ENCODE measurements at places on chromosomes 1 and 21.

DNA sequence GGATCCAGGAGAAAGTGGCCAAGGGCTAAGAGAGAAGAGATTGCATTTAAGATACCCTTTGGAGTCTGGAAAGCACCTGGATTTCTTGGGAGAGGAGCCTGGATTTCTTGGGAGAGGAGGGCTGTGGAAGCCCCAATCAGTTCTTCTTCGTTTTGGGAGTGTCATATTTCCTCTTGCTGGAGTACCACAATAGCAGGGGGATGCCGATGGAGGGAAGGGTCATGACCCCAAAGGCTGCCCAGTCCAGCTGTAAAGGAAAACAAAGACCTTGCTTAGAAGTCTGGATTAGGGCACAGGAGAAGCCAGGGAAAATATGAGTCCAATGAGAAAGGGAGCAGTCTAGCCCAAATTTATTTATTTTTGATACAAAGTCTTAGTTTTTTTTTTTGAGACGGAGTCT is 11.3 kb downstream of the SSR2 start:
- DNase-seq = no peak

- DNase-seq = no peak
These were observed 18.9 kb downstream of the SPATA46 start for GRCh38 chr1:162357681-162358266.

DNA sequence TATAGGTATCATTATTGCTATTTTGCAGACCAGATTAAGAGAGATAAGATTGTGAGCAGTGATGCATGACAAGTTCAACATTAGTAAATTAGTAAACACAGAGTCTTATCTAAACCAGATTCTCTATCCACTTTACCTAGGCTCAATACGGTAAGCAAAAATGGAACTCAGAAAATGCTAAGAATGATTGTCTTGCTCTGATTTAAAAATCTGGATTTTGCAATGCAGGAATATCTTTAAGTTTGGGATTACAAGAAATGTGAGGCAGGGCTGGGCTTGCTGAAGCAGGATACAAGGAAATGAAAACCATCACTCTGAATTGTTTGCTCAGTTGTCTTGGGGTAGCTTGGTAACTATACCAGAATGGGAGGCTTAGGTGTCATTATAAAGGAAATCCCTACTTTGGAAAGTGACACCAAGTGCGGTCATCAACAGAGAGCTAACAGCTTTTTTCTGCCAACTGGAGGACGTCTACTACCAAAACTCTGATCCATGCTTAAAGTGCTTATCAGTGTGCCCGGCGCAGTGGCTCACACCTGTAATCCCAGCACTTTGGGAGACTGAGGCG is 332.7 kb upstream of the RUNX1 start:
- peak; percentile 61 for DNase-seq

- DNase-seq = no peak
These were observed 2.2 kb upstream of the FHAD1 start for GRCh38 chr1:15244813-15245212.

DNA sequence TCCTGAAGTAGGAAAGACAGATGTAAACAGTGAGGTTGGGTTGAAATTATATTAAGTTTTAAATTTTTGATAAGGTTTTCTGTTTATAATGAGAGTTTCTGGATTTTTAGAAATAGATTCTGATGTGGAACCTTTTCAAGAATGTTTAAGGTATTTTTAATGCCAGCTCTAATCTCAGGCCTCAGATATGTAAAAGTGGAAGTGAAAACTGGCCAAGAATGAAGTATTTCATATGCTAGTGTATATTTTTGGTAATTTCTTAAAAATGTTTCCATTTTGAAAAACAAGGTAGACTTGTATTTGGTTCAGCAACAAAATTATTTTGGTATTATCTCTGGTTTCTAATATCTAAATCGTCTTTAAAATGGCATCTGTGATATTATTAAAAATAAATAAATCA is 14.4 kb downstream of the IFNAR1 start:
- no peak for DNase-seq

DNA sequence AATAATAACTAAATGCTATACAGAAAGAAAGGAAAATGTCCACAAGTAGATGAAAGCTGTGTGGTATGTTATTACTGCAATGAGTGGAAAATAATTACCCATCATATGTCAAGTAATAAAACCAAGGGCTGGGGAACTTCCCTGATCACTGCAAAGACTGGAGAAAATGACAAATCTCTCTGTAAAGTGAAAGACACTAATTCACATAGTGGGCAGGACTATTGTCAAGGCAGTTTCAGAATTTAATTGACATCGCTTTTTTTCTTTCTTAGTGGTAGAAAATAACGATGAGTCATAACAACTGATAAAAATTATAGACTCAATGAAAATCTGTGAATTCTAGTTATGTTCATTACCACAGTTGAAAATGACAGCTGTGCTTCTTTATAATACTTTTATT is 153.7 kb upstream of the ST6GALNAC5 start:
- no peak for DNase-seq

- DNase-seq = peak; percentile 71
These were observed 31.2 kb upstream of the TSPEAR start for GRCh38 chr21:44742418-44743153.

DNA sequence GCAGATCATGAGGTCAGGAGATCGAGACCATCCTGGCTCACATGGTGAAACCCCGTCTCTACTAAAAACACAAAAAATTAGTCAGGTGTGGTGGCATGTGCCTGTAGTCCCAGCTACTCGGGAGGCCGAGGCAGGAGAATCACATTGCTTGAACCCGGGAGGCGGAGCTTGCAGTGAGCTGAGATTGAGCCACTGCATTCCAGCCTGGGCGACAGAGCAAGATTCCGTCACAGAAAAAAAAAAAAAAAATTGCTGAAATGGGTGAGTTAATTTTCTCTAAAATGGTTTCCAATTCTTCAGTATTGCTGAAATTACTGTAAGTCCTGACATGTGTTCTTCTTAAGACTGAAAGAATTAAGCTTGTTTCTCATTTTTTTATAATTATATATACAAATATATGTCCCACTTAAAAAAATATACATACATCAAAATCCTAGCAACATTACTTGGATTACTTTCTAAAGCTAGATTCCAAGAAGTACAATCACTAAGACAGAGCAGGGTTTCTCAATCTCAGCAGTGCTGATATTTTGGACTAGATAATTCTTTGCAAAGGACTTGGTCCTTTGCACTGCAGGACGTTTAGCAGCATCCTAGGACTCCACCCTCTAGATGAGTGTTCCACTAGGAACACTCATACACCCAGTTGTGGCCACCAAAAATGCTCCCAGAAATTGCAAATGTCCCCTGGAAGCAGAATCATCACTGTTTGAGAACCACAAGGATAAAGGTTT is 24.8 kb downstream of the ZNHIT6 start:
- no peak for DNase-seq

GRCh38 chr1:57789936-57790335 is 366.1 kb upstream of the DAB1 start:
- no peak for DNase-seq

DNA sequence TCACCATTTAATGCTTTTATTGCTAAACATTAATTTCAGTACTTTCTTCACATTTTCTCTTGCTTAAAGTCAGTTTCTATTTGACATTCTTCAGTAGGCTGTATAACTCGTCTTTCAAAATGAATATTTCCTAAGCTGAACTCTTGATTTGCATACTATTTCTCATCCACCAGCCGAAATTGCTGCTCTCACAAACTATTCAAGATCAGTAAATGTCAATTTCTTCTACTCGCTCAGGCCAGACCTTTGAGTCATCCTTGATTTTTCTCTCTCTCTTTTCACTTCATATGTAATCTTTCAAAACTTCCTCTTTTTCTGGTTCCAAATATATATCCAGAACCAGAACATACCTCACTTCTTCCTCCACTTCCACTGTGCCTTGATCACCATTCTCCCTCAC is 990.0 kb downstream of the KCNT2 start:
- no peak for DNase-seq

DNA sequence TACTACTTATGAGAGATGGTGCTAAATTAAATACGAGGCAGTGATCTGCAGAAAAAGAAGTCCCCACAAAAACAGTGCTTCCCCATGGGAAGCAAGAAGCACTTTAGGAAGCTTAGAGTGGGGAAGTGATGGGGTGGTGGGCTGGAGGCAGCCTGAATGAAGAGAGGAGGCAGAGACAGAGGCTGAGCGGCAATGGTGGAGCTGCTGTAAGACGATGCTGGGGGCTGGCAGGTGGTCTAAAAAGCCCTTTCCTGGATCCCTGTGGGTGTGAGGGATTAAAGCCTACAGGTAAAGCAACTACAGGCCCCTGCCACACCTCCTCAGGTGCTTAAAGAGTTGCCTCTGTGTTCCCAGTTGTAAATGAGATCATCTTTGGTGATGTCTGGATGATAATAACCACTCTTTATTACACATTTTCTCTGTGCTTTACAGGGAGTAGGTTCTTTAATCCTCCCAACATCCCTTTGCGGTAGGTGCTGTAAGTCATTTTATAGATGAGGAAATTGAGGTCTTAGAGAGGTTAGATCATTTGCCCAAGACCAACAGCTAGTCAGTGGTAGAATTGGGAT is 39.2 kb downstream of the CNN3 start:
- no peak for DNase-seq

- DNase-seq = no peak
These were observed 363.1 kb downstream of the PLPP3 start for GRCh38 chr1:56216218-56216617.

DNA sequence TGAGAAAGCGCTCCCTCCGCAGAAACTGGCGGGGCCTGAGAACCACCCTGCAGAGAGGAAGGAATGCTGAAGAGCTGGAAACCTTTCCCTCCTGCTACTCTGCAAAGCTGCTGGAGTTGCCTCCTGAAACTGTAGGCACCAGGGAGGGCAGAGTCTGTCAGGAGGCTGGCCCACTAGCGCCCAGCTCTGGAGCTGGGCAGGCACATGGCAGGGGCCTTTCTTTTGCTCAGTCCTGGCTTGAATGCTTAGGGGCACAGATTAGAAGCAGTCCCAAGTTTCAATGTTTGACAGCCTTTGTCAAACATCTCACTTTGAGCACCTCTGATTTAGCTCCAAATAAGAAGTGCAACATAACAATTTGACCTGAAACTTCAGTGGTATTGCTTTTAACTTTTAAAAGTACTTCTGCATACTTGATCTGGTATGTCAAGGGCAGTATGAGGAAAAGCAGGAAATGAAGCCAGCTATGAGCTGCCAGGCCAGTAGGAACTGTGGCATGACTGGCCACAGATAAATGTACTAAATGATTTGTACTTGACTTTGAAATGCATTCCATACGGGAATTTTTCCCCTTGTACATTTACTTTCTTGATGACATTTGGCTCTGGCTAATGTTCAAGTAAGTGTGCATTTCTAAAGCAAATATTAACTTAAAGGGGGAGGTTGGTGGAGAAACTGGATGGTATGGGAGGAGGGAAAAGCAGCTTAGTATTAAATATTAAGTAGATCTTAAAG is 7.2 kb downstream of the C1orf116 start:
- no peak for DNase-seq

GRCh38 chr1:151553659-151554058 is 13.6 kb downstream of the TUFT1 start:
- no peak for DNase-seq

GRCh38 chr1:201508809-201509208 is 1.9 kb upstream of the CSRP1 start:
- no peak for DNase-seq

- DNase-seq = peak; percentile 5
These were observed 173.0 kb downstream of the ADGRL4 start for GRCh38 chr1:78833491-78833890.

GRCh38 chr1:25912076-25912831 is 6.0 kb upstream of the STMN1 start:
- no peak for DNase-seq

- DNase-seq = no peak
These were observed 11.9 kb downstream of the RPS6KA1 start for GRCh38 chr1:26541431-26541815.

DNA sequence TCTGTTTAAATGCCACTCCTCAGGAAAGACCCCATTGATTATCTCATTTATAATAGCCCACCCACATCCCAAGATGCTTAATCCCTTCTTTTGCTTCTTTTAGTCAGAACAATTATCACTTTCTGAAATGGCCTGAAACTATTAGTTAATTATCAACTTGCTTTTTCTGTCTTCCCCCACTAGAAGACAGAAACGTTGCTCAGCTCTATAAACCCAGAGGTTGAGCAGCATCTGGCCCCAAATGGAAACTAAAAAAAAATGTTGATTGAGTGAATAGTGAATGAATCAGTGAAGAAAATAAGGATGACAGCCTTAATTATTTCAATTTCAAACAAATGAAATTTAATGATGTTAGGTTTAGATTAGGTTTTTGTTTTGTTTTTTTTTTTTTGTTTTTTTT is 38.2 kb upstream of the PIGC start:
- DNase-seq = no peak

- DNase-seq = no peak
These were observed 33.0 kb downstream of the EPHA2 start for GRCh38 chr1:16122916-16123315.

DNA sequence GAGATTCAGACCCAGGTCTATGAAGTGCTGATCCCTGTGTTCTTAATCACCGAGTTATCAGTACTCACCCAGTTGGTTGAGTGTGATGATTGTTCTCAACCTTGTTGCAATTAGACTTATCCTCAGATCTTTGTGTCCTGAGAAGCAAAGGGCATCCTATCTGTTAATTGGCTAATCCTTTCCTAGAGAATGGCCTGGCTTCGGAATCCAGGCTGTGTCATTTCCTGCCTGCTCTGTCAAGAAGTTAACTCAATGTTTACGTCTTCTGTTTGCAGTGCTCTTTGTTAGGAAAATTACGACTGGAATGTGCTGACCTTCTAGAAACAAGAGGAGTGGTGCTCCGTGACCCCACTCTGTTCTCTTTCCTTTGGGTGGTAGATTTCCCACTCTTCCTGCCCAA is 14.7 kb downstream of the GAS5 start:
- DNase-seq = no peak

- DNase-seq = no peak
These were observed 20.9 kb upstream of the SLC1A7 start for GRCh38 chr1:53163291-53163768.

DNA sequence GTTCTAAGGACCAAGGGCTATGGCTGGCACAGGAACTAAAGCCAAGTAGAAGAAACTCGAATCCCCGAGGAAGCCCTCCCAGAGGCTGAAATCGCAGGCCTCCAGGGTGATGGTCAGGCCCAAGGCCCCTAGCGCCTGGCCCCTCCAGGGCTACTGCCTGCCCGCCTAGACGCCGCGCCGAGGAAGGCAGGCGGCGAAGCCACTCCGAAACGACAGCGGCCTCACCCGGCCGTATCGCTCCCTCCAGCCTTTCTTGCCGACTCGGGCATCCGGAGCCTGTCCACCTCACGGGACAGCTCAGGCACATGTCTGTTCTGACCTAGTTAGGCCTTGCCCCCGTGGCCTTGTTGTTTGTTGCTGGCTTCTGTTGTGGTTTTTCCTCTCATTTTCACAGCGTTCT is 9.7 kb upstream of the LHX8 start:
- no peak for DNase-seq

DNA sequence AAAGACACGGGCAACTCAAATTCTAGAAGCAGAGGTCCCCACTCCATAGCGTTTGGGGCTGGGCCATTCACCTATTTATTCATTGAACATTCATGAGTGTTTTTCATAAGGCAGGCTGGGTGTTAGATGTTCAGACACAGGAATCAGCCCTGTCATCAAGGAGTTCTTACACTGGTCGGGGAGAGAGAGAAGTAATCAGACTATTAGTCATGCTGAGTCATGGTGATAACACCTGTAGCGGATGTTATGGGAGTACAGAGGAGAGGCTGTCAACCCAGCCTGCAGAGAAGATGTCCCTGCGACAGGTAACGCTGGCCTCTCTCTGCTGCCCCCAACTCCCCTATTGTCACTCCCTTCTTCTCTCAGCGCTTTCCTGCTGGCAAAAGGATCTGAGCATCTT is 17.2 kb downstream of the LY9 start:
- DNase-seq = no peak

Measured in DMS153 (cell line).